GM12878 (cell line): ENCODE measurements at places on chromosomes 2 and 18.

- DNase-seq: no peak
These were observed 156.7 kb downstream of the EXOC6B start for GRCh38 chr2:72669121-72669520.

DNA sequence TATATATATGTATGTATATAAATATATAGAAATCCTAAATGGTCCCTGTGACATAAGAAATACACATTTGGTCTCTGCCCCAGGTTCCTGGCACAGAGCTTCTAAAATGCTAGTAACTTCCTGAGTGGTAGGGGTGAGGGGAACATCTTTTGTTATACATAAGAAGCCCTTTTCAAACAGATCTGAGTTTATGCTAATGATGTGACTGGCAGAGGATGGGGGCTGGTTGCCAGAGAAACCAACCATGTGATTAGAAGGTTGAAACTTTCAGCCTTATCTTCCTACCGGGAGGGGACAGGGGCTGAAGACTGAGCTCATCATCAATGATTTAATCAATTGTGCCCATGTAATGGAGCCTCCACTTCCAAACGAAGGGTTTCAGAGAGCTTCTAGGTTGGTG, 16.3 kb downstream of the MFSD2B start:
- DNase-seq: no peak

DNA sequence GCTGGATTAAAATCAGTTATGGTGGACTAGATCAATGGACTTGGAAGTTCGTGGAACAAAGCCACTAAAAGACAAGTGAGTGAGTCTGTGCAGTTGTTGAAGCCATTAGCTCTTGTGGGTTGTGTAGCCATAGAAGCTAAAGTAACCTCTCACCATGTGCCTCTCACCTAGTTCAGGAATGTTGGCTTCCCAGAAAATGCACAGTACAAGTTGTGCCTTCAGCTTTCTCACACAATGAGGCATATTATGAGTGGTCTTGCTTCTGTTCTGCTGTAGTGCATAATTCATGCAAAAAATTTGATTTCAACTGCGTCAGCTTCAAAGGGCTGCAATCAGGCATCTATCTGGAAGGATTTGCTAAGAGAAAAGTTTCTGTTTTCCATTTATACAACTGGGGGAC, 26.2 kb downstream of the CERS6 start:
- no peak for DNase-seq

DNA sequence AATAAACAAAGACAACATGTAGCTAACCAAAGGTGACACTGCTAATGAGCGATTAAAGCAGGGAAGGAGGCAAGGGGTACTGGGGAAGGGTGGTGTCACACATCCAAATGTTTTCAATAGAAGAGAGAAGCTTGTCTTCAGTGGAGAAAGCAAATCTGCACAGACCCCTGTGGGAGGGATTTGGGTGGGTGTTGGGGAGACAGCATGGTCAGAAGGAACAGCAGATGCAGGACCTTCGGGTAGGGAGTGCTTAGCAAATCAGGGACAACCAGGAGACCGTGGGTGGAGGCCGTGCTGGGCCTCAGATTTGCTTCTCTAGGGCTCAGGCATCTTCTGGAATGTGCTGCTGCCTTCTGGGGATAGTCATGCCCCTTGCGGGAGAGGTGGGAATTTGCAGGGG, 185.3 kb upstream of the RAB6C start:
- no peak for DNase-seq

DNA sequence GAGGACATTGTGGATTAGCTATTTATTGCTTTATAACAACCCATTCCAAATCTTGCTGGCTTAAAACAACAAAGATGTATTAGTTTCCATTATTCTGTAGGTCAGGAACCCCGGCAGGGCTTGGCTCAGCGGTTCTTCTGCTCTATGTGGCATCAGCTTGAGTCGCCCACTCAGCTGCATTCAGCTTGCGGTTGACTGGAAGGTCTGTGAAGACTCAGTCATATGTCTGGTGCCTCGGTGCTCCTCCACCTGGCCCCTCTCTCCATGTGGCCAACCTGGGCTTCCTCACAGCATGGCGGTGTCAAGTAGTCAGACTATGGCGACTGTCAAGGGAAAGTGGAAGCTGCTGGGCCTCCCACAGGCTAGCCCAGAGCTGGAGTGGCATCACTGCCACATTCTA, 48.6 kb downstream of the EMILIN2 start:
- no peak for DNase-seq

DNA sequence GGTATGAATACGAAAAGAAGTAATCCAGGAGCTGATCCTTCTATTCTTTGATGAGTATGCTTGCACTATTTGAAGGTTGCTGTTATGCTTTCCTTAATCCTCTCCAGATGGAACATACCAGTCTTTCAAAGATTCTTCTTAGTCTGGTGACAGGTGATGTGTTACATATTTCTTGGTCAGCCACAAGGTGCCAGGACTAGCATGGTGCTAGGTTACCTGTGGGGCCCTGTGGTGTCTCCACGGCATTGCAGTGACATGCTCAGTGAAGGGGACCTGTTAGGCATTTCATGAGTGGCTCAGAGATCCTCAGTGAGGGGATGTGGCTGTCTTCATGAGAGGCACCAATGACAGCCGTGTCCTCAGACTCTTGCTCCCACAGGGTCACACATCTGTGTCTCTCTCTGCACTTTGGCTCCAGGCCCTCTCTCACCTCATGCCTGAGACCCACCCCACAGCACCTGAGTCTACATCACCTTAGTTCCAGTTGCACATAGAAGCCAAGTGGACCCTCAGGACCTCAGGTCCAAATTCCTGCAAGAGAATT, 13.1 kb upstream of the RAB31 start:
- no peak for DNase-seq

DNA sequence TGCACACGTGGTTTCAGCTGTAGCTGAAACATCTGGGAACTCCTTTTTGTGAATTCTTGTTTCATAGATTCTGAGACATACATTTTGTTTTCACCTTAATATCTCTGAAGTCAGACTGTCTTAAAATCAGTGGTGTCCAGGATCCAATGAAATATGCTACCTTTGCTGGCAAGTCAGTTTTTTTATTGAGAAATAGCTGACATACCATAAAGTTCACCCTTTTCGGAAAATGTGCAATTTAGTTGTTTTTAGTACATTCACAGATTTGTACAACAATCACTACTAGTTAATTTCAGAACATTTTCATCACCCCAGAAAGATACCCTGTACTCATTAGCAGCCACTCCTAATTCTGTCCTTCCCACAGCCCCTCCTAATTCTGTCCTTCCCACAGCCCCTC, 243.7 kb downstream of the GLI2 start:
- no peak for DNase-seq
